Prostate gland (tissue), 2 donors: ENCODE measurements at places on chromosomes 3 and 15. TPM values are rescaled to one million over a fixed set of nuclear protein-coding genes. Genes with fewer than 3 reads are reported as not detected.

GRCh38 chr15:62611002-62611401, 431.5 kb upstream of the TPM1 start:
- DNase-seq: no peak

- no peak for DNase-seq
Measured at GRCh38 chr3:179972881-179973423, 63.8 kb downstream of the PEX5L start.

PRICKLE2 gene
- 21.0 TPM for total RNA-seq

ADAMTS7 gene
- 1.6 TPM for total RNA-seq

- DNase-seq: no peak
Measured at GRCh38 chr3:146546366-146546965, 2.1 kb upstream of the PLSCR1 start.

IGF1R gene
- 216 TPM for total RNA-seq

DNA sequence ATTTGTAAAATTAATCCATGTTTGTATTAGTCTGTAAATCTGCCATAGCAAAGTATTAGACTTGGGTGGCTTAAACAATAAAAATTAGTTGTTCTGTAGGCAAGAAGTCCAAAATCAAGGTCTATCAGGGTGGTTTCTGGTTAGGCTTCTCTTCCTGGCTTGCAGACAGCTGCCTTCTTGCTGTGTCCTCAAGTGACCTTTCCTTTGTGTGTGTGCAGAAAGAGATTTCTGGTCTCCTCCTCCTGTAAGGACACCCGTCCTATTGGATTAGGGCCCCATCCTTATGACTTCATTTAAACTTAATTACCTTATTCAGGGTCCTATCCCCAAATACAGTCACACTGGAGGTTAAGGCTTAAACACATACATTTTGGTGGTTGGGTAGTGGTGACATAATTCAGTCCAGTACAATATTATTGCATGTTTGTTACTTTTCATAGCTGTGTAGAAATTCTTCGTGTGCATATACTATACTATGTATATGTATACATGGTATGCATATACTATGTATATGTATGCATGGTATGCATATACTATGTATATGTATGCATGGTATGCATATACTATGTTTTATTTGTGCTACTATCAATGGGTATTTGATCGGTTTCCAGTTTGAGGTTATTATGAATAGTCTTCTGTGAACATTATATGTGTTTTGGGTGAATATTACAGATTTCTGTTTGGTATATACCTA, 57.9 kb upstream of the RNU6-1 start:
- DNase-seq: no peak

DNA sequence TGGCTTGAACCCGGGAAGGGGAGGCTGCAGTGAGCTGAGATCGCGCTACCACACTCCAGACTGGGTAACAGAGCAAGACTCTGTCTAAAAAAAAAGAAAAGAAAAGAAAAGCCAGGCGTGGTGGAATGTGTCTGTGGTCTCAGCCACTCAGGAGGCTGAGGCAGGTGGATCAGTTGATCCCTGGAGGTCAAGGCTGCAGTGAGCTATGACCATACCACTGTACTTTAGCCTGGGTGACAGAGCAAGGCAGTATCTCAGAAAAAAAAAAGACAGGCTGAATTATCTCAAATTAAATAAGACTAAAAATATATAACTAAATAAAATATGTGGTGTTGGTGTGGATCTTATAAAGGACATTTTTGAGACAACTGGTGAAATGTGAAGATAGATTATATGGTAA, 20.6 kb downstream of the SMARCC1 start:
- no peak for DNase-seq

DNA sequence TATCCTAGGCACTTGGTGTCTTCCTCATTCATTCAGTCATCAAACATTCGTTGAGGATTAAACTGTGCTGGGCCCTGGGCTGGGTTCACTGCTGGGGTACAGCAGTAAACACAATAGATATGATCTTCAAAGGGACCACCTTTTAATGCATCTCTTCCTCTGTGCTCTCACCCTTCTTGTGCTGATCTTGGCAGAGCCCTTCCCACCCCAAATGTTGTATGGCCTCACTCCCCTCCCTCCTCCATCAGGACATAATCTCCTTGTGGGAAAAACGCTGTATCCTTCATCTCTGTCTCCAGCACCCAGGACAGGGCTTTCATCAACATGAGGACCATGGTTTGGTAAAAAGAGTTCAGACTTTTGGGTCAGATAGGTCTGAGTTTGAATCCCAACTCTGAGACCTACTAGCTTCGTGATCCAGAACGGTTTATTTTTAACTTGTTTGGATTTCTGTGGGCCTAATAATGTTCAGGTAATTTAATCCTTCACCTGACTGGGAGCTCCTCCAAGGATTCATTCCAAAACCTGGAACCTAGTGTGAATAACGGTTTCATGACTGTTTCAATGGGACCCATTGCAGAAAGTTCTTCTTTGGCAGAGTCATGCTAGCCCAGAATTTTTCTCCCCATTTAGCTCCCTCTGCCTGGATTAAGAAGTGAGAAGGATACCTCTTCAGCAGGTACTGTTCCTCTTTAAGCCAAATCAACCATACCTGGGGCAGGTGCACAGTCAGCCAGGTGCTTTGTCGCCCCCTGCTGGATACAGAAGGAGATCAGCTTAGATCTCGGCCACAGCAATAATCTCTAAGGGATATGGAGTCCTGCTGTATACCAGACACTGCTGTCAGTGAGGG, 5.2 kb upstream of the WNT7A start:
- DNase-seq: peak; percentile 67

GOLGA6L24 gene
- 0.62 TPM for total RNA-seq

DNA sequence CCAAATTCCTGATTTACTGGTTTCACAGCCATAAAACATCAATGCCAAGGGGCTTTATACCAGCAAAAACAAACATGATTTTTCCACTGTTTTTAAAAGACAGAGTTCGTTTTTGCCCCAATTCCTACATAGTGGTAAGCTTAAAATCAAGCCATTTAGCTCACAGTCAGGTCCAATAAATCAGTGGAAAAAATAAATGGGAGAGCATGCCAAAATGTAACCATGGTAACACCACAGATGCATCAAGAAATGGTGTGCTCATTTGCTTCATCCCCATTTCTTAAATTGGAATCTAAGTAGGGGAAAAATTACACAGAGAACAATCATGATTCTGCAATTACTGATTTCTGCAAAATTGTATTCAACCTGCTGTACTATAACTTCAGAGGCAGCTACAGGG, 418.8 kb downstream of the MAGI1 start:
- no peak for DNase-seq

- no peak for DNase-seq
Measured at GRCh38 chr15:99009741-99010330, 2.2 kb upstream of the PGPEP1L start.

- peak; percentile 81 for DNase-seq
Measured at GRCh38 chr3:186931532-186932280, 1.4 kb downstream of the ST6GAL1 start.

DNA sequence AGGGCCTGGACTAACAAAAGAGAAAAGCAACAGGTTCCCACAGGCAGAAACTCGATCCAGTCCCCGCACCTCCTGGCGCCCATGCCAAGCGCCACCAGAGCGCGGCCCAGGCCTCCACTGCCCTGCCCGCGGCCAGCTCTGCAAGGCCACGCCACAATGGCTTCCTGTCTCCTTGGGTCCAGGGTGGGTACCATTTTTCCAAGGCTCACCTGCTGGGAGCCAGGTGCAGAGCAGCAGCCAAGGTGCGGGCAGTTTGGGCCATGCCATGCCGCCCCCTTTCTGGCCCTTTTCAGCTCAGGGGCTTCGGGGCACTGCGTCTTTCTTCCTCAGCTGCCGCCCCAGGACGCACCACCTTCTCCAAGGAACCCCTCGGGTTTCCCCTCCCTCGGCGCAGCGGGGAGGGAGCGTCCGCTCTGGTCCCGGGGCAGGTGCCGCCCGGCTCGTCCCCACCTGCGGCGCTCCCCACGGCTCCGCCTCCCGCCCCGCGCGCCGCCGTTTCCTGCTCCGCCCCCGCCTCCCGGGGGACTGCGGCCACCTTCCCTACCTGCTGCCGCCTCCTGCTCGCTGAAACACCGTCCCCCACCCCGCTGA, at the start of gene ILDR1:
Gene ILDR1 (minus strand): TSS at position 437 of the 591 bp plus-strand sequence. CDS start 170 bp downstream, at position 267.
- peak; percentile 36 for DNase-seq

SH3GL3 gene
- total RNA-seq: 7.4 TPM

DNA sequence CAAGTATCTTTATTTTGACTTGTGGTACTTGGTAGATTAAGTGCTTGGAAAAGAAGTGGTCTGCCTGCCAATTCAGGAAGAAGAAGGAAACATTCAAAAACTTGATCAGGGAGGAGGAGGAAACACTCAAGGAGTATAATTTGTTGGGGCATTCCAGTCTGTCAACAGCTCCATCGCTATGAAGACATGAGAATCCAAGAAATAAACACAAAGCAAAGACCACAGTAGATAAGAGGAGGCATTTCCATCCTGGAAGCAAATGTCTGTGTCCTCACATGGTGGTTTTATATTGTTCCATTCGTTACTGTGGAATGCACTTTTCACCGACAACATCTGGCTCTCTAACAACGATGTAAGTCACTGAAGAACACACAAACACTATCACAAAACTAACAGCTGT, 176.1 kb upstream of the FRMD4B start:
- no peak for DNase-seq

DNA sequence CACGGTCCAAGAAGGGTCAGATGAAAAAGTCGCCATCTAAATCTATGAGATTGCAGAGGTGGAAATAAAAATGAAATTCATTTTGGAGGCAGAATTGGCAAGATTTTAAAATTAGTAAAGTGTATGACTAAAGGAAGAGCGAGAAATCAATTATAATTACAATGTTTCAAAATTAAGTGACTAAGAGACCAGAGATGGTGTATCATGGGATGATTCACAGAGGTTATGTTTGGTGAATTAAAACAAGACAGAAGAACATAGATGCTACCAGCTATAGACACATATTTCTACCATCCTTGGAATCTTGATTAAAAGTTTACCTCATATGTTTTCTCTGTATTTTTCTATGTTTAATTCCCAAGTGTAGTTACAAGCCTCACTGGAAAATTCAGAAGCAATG, 308.9 kb upstream of the DNAJC19 start:
- DNase-seq: no peak

GRCh38 chr15:36472672-36473071, 106.8 kb upstream of the CDIN1 start:
- no peak for DNase-seq

HTR3E gene
- not detected for total RNA-seq

GRCh38 chr3:7744850-7745249, 756.8 kb upstream of the LMCD1 start:
- no peak for DNase-seq

BRK1 gene
- total RNA-seq: 126 TPM

GRCh38 chr15:66617137-66618090, 51.6 kb upstream of the LCTL start:
- peak; percentile 69 for DNase-seq

FGF7 gene
- total RNA-seq: 8.9 TPM
